ENCODE measurements at places on chromosomes 4 and X.

GRCh38 chrX:14591976-14592375 lies 62.6 kb downstream of the GLRA2 start:
- DNase-seq: no peak

- no peak for DNase-seq
These were observed 28.8 kb upstream of the PCSK1N start for GRCh38 chrX:48864210-48864609.

DNA sequence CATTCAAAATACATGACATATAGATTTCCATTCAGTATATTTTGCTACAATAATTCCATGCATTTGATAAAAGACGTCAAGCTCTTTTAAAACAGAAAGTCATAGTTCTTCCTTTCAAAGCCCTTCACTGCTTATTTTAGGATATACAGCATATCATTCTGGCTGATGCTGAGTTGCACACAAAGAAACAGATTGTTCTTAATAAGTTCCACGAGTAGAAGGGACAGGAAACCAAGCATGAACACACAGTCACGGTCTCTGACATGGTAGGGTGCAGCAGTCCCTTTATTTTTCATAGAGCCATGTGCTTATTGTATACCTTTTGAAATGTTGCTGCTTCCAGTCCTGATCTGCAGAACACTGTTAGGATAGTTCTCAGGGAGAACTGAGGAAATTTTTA lies 85.4 kb downstream of the MAGEB10 start:
- DNase-seq: no peak

DNA sequence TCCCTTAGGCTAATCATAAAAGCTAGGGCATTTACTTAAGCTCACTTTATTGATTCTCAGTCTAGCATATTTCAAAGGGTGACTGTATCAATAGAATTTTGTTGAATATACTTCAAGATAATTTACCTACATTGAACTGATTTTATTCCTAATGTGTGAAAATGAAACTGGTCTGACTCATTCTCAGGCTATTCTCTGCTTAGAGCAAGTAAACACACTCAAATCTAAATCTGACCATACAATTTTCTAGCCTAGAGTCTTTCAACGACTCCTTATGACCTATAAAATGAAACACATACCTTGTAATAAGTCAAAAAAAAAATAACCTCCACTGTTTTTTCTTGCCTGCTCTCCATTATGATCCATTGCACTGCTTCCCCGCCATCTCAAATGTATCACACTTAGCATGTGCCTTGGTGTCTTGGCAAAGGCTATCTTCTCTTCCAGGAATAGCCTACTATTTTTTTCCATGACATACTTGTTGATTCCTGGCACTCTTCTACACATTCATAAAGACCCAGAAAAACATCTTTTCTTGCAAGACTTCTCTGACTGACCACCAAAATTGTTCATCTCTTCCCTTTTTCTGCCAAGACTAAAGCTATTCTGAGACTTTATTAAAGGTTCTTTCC lies 965.1 kb upstream of the HS3ST1 start:
- no peak for DNase-seq

DNA sequence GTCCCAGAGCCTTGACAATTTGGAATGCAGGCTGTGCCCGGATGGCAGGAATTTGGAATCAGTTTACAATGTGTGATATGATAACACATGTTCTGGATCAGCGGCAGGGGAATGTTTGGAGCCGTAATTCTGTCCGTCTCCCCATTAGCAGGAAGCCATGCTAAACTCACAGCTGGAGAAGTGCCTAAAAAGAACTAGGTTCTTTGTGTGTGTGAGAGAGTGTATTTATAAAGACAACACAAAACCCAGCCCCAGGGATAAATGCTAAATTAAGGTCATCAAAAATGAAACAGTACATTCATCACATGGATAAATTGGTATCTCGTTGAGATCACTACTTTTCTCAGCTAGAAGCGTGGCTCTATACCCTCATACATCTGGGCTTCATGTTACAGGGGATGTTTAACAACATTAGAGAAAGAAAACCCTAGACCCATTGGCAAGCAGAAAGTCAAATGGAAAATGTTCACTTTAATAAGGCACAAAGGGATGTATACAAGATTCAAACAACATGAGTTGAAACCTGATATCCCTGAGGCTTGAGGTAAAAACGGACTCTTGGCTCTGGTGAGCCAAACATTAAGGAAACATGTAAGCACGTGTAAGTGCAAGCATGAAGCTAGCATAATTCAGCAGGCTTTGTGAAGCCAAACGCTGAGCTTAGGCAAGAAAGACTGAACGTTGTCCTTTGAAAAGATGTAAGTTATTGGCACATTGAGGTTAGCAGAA lies 18.0 kb upstream of the TMEM131L start:
- DNase-seq: no peak

- no peak for DNase-seq
These were observed 157.3 kb downstream of the GBA3 start for GRCh38 chr4:22850055-22850454.

DNA sequence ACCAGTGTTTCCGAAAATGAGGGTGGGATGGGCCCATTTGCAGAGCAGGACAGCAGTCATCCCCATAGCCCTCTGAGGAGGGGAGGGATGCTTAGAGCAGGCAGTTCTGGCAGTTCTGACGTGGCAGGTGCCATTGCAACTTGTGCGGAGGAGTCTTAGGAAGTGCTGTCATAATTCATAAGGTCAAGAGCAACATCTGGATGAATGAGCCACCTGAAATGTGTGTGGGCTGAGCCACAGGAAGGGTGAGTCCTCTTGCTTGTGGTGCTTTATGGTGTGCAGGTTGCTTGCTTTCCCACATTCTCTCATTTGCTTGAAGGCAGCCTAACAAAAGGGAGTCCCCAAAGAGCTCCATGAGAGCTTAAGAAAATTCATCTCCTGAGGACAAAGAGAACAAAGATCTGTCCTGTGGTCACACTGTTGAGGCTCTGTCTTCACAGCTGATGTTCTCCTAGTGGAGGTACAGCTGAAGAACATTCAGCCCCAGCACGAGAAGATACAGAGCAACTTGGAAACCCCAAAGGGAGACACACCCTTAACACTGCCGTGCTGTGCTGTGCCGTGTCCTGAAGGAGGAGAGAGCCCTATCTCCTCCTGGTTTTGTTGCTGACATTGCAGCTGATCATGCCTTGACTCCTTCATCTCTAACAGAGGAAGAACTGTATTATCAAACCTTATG lies 60.3 kb downstream of the DLG3 start:
- no peak for DNase-seq

DNA sequence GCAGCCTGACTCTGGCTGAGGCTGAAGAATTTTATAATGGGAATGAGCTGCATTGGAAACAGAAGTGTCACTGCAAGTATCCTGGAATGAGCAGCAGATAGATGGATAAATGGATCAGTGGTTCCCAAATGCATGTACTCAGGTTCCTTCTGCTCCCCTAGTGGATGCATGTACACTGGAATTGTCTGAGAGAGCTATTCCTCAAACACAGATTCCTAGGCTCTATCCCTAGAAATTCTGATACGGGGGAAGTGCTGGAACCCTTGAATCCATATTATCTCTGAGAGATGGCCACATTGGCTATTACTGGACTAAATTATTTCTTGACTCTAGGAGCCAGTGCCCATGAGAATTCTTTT lies 64.8 kb downstream of the TMEM131L start:
- DNase-seq: no peak

DNA sequence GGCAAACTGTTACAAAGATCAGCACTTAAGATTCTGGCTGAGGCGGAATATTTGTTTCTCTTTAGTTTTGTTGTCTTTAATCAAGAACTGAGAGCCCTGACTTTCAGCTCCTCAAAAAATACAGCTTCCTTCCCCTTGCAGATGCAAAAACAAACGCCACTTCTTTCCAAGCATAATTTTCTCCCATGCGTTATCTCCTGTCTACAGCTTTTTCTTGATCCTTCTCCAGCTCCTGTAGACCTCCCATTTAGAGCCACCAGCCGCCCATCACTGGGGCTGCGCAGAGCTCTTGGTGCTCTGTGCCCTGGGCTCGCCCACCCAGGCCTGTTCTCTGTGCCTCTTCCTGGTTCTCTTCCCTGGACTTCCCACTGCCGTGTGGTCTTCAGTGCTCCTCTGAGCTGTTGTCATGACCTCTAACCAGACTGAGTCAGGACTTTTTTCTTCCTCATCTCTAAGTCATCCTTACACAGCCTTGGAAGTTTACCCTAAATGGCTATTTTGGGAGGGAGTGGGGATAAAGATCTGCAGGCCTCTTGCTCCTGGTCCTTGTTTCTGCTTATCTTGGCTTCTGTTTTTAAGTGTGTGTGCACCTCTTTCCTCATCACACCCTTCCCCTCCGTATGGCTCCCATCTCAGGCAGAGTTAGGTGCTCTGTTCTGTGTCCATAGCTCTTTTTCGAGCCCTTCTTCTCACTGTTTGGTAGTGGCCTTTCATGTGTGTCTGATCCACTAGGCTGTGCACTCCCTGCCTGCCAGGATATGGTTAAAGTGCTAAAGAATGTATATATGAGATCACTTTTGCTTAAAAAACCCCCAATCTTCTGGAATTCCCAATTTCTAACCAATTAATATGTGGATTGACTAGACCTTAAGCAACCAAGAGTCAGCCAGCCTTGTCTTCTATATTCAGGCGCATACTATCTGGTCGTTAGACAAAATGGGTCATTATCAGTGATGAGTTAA lies 122.5 kb downstream of the PTTG2 start:
- DNase-seq: no peak

GRCh38 chr4:15004739-15005301 lies 2.5 kb downstream of the CPEB2 start:
- DNase-seq: peak; percentile 58

- DNase-seq: no peak
These were observed 369.7 kb upstream of the DIAPH2 start for GRCh38 chrX:96314985-96315384.

DNA sequence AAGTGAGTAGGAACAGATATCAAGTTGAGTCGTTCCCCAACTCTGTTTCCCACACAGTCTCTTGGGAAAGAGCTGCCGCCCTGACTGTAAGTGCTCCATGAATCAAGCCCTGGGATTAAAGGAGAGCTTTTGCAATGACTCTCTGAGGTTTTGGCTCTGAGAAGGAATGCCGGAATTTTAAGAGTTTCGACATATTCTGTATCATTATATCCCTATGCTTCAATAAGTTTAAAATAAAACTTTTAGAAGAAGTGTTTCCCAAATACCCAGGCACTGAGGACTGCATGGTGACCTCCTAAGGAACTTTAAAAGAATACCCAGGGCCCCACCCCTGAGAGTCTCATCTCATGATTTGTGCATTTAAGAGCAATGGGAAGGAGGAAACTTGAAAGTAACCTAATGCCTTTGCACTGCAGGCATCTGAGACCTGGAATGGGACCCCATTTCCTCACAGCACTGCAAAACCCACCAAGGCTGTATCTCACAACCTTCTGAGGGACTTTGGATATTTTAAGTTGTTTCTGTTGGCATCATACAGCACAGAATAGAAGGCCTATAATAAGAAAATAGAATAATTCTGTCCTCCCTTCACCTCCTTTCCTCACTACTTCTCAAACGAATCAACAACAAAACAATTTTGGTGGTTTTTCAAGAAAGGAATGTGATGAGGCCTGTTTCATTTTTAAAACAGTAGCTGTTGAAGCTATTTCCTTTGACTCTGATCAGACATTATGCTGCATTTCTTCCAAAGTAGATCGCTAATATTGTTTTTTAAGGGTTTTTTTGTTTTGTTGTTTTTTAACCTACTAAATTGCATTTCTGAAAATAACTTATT lies 121.2 kb downstream of the GASK1B start:
- DNase-seq: no peak

GRCh38 chr4:14087459-14087858 lies 459.9 kb upstream of the BOD1L1 start:
- DNase-seq: no peak

GRCh38 chr4:14115106-14115505 lies 487.6 kb upstream of the BOD1L1 start:
- DNase-seq: no peak

DNA sequence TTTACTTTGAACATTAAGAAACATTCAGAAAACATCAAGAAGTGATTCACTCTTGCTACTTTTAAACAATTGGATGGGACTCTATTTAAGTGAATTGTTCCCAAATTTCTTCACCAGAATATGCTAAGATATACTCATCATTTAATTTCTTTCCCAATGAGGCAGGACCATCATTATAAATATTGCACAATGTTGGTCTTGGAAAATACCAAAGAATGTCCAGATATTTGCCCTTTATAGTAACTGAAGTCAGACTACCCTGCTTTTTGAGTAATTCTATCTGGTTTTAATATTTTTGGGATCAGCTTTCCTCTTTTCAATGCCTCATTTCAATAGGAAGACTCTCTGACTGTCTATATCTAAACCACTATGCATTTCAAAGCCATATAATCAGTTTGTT lies 129.4 kb upstream of the TENM3 start:
- DNase-seq: no peak

DNA sequence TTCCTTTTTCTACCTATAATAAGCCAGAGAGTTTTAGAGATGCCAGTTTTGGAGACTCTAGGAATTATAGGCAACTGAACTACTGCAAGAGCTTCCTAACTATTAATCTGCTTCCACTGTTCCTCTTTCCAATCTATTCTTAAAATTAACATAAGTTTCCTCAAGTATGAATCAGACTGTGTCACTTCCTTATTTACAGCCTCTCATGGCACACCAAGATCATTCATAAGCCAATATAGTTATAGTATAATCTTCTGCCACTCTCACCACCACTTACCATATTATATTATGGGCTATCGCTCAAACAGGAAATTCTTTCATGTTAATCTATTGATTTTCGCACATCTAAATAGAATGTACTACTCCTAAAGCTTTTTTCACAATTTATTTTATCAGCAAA lies 383.5 kb downstream of the STPG2 start:
- DNase-seq: no peak

- no peak for DNase-seq
These were observed 321.7 kb downstream of the PPP1R2C start for GRCh38 chrX:42456176-42456700.

DNA sequence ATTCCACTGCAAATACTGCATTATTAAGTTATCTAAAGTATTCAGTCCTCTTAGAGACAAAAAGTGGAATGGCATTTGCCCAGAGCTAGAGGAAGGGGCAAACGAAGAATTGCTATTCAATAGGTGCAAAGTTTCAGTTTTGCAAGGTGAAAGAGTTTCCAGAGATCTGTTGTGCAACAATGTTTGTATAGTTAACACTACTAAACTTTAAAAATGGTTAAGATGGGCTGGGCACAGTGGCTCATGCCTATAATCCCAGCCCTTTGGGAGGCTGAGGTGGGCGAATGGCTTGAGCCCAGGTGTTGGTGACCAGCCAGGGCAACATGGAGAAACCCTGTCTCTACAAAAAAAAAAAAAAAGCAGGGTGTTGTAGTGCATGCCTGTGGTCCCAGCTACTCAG lies 102.5 kb downstream of the LUZP4 start:
- DNase-seq: no peak
